ENCODE measurements at places on chromosomes 6 and 20. TPM values are rescaled to one million over a fixed set of nuclear protein-coding genes. Genes with fewer than 3 reads are reported as not detected.

DNA sequence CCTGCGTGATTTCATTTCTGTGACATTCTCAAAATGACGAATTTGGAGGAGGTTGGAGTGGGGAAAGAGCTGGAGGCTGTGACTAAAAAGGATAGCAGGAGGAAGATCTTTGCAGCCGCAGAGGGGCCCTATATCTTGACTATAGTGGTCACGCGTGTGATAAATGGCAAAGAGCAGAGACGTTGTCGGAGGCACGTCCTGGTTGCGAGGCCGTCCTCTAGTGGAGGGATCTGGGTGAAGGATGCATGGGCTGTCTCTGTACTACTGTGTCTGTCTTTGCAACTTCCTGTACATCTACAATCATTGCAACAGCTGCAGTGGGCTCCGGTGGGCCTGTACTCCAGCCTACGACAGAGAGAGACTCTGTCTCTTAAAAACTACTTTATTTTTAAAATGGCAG is 76.6 kb downstream of the YTHDF1 start:
- no peak for DNase-seq

DNA sequence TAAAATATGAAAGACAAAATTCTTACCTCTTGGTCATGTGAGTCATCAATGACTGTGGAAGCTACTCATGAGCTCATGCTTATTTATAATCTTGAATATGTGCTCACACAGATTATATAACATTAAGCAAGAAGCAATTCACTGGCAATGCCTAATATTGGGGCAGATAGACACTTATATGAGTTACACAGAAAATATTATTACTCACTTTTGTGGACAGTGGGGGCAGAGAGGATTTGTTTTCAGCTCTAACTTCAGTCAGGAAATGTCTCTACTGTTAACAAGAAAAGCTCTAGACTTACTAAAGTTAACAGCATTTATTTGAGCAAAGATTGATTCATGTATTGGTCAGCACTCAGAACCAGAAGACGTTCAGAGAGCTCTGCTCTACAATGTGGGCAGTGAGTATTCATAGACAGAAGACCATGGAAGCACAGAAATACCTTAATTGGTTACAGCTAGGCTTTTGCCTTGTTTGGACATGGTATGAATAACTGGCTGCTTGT is 85.8 kb upstream of the AHI1 start:
- no peak for DNase-seq

Gene HLA-DQA1
- total RNA-seq, result 9.0 TPM

Gene MYH7B
- total RNA-seq, result not detected
